ENCODE measurements at places on chromosomes 13 and 19. TPM values are rescaled to one million over a fixed set of nuclear protein-coding genes. Genes with fewer than 3 reads are reported as not detected.

The PODNL1 gene
- 0.51 TPM for total RNA-seq

The ZNF264 gene
- 34.4 TPM for total RNA-seq

The CYP4F22 gene
- not detected for total RNA-seq

DNA sequence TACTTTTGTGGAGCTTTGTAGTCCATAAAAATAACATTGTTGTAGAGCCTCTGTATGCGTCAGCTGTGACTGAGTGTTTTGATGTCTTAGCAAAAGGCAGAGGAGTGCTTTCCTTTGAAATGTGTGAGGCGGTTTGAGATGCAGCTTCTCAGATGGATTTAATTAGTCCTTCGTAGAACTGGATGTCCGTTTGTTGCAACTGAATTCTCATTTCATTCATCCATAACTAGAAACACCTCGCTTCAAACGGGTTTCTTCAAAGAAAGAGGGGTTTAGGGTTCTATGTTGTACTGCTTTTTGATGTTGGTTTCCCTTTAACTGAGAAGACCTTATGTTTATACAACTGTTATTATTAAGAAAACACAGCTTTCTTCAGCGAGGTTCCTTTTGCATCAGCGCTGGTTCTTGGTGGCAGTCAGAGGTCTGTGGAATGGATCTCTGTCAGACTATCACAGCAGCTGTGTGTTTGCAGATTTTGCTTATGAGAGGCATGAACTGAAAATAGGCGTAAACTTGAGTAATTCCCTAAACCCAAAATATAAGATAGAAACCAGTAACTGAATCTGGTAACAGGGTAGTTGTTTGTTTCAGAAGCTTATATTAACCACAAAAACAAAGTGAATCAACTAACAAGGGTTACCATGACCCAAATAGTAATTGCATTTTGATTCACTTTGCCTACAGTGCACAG is 194.4 kb downstream of the GGACT start:
- DNase-seq = peak; percentile 22

DNA sequence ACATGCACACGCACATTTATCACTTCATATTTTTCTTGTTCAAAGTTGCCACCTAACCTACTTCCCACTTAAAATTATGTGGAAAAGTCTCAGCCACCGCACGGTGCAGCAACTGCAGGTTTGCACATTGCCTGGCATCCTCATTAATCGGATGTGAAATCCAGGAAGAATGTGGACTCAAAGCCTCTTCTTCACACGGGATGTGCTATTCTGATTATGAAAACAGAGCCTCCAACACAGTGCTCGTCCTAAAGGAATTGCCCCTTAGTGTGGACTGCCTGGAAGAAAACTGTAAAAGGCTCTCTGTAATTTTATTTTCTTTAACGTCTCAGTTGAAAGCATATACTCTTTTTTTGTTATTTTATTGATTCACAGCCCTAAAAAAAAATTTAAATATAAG is 1303.5 kb downstream of the EFNB2 start:
- DNase-seq = no peak

DNA sequence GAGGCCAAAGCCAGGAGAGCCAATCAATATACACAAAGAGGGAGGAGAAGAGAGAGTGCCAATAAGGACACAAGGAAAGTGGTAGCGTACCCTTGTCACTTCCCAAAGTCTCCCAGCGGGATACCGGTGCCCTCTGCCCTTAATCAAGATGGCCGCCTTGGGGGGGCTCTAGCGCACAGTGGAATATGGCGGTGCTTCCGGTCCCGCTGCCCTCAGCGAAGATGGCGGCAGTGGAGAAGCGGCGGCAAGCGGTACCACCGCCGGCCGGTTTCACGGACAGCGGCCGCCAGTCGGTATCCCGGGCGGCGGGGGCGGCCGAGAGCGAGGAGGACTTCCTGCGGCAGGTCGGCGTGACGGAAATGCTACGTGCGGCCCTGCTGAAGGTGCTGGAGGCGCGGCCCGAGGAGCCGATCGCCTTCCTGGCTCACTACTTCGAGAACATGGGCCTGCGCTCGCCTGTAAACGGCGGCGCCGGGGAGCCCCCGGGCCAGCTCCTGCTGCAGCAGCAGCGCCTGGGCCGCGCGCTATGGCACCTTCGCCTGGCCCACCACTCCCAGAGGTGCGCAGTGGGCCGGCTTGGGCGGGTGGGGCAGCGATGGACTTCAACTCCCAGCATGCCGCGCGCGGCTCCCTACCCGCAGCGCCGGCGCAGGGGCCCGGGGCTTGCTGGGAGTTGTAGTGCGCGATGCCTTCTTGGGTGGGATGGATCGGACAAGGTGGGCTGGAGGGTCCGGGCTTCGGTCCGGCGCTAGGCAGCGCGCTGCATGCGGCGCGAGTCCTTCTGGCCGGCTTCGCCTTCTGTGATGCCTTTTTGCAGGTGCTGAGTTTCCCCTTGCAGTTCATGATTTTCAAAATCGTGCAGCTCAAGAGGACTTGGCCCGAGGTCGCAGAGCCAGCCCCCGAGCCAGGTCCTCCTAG is at the start of gene TPGS1:
TPGS1 (plus strand) TSS at position 212 of the 918 bp plus-strand sequence; CDS start at position 222, 10 bp downstream.
- peak; percentile 77 for DNase-seq

GRCh38 chr13:82292334-82292733 is 1589.9 kb downstream of the SLITRK1 start:
- no peak for DNase-seq

- DNase-seq = no peak
These were observed 1477.6 kb downstream of the UQCRFS1 start for GRCh38 chr19:27735314-27735713.

- no peak for DNase-seq
These were observed 16.6 kb downstream of the PLK5 start for GRCh38 chr19:1540365-1540925.

DNA sequence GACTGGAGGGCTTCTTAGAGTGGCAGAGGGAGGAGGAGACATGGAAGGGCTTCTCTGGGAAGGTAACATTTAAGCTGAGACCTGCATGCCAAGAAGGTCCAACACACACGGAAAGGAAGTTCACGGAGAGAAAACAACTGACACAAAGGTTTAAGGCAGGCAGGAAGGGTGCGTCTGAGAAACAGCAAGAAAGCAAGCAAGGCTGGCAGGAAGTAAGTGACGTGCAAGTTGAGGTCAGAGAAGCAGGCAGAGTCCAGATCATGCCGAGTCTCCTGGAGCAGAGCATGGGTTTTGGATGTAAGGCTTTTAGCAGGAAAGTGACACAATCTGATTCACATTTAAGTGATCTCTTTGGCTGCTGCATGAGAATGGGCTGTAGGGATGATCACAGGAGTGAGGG is 60.5 kb downstream of the ATP7B start:
- no peak for DNase-seq

DNA sequence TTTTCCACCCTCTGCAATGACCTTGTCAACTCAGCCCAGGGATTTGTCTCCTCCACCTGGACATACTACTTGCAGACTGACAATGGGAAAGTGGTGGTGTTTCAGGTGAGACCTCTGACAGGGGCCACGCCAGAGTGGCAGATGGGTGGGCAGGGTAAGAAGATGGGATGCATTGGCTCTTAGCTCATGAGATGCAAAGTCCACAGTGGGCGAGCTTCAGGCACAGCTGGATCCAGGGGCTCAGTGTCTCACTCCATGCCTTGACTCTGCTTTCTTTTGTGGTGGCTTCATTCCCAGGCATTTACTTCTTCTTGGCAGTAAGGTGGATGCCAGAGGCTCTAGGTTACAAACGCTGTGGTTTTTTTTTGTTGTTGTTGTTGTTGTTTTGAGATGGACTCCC is 3.4 kb downstream of the TMEM59L start:
- DNase-seq = no peak

DNA sequence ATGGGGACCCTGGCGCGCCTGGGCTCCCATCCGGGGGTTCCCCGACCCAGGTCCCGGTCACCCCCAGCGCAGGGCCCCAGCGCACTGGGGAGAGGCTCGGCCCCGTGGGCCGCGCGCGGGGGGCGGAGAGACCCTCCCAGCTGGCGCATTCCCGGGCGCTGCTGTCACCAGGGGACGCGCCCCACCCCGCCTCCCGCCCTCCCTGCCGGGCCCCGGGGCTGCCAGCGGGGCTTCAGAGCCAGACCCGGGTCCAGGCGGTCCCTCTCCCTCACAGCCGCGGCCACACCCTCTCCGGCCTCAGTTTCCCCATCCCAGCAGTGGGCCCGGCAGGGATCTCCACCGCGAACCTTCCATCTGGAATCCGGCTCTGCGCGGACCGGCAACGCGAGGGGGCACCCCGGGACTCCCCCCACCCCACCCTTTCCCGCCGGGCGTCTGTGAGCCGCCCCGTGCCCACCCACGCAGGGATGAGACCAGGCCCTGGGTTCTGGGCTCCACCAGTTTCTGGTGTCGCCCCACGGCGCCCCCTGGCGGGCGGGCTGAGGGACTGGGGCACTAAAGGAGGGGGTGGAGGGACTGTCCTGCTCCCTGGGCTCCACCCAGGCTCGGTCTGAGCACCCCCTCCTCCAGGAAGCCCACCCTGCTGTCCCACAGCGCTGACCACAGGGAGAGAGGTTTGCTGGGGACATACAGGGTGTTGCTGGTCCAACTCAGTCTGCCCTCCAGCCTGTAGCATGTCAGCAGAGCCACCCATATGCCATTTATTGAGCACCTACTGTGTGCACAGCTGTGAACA is 878 bp upstream of the ADAMTSL5 start:
- peak; percentile 62 for DNase-seq

- no peak for DNase-seq
These were observed 5.6 kb downstream of the KLK2 start for GRCh38 chr19:50878851-50879250.

GRCh38 chr19:29753934-29754305 is 38.9 kb upstream of the C19orf12 start:
- no peak for DNase-seq

GRCh38 chr19:35248310-35249145 is at the start of gene LSR:
Gene LSR, plus strand, starts transcription at chr19:35249002. Its CDS starts 21 bp downstream, at chr19:35249023.
- peak; percentile 92 for DNase-seq

DNA sequence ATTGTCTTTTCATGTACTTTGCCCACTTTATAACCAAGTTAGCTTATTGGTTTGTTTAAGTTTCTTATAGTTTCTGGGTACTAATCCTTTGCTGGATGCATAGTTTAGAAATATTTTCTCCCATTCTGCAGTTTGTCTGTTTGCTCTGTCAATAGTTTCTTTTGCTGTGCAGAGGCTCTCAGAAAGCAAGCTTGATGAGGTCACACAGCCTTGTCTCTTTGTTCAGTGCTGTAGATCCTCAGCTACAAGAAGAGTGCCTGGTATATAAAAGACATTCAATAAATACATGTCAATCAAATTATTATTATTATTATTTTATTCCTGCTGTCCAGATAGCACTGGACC is 55.2 kb upstream of the MEDAG start:
- DNase-seq = no peak

DNA sequence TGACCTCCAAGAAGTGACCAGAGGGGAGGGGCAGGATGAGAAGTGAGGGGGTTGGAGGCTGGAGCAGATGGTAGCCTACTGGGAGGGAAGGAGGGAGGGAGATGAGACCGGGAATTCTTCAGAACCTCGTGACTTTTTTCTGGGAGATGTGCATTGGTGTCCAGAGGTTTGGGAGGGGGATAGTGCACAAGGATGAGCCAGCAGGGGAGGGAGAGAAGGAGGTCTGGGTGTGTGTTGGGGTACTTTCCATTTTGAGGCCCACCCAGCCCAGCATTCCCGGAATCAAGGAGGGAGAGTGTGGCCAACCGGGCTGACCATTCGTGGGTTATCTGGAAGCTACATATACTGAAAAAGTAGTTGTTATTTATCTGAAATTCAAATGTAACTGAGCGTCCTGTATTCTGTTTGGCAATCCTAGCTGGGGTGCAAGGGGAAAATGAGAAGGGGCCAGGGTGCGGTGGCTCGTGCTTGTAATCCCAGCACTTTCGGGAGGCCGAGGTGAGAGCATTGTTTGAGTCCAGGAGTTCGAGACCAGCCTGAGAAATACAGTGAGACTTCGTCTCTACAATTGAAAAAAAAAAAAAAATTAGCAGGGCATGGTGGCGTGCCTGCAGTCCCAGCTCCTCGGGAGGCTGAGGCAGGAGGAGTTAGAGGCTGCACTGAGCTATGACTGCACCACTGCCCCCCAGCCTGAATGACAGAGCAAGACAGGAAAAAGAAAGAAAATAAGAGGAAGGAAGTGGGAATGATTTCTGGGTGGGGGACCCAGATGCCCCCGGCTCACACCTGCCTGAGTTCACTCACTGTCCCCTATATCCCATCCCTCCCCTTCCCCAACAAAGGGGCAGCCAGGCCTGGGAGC is 4.4 kb upstream of the C3 start:
- no peak for DNase-seq

DNA sequence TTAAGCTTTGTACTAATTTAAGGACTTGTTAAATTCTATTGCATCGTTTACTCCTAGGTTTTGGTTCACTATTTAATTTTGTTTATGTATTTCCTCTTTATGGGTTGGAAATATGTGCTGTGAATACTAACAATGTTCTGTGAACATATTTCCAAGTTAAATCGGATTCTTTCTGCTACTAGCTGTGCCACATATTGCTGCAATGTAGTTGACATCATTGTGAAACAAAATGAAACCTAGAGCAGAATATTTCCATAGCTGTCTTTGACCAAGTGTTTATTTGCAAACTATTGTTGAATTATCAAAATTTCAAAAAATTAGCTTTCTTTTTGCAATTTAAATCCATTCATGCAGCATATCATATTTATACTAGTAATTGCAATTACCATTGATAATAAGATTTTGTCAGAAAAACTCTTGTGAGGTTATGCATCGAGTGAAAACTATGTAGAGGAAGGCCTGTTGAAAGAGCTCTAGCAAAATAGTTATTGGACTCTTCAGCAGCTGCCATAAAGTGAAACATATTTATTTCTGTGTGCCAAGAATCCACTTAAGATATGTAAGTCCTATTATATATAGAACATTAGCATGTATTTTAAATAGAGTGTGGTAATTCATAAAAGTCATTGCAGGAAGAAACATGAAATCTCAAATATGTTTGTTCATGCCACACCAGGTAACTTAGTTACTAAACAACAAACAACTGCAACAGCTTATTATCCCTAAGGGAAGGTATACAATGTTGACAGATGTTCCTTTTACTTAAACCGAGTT is 575.1 kb downstream of the SLITRK6 start:
- DNase-seq = no peak
